ENCODE measurements at places on chromosomes 6 and 20.
A peak's percentile ranks its signal among the peaks of the same experiment; 100 is the strongest.

DNA sequence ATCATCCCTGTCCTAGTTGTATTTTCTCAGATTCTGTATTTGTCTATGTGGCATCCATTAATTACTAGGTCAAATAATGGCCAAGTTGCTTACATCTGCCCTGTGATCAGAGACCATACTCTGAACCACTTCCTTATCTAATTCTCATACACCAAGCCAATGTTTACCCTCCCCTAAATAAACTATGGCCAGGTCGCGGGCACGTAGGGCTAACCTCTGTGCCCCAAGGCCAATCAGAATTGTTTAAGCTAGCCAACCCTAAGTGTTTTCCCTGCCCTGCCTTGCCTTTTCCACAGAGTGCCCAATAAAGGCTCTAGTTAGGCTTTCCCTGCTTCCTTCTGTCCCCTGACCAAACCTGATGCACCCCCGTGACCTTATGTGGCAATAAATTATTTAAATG, 2.8 kb upstream of the CALHM4 start:
- DNase-seq: no peak

DNA sequence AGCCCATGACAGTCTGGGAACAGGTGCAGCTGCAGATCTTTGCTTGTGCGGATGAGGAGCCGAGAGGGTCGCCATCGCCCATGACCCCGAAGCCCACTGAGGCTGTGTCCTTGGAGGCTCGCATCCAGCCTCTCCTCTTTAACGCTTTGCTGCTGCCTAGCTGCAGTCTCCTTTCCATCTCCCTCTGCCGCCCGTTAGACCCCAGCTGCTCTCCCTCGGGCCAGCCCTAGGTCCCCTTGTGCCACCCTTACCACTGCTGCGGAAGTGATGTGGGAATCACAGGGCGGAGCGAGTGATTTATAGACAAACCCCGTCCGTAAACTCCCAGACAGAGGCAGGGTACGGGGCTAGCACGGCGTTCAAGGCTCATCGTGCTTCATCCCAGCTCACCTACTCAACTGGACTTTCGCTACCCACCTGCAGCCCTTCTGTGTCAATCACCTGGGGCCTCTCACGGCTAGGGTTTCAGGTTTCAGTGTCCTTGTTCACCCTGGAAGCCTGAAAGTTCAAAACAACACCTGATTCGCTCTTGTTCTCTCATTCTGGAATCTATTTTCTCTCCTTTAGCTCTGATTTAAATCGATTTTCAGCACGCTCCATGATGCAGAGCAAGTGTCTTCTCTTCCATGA, 76.1 kb downstream of the PAX1 start:
- no peak for DNase-seq

DNA sequence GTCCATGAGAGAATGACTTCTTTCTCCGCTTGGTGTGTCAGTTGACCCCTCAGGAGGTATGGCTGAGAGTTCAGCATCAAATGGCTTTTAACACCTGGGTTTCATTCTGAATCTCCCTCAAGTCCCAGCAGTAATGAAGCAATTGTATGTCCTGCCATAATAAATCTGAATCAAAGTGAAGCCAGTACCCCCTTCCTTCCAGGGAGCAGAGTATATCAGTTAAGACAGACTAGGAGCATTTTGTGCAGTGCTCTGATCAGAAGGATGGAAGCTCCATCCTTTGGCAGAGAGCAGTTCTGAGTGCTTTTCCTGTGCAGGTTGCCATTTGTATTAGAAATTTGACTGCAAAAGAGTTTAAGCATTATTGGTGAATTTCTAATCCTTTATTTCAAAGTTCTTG, 46.9 kb upstream of the SPACA1 start:
- no peak for DNase-seq

DNA sequence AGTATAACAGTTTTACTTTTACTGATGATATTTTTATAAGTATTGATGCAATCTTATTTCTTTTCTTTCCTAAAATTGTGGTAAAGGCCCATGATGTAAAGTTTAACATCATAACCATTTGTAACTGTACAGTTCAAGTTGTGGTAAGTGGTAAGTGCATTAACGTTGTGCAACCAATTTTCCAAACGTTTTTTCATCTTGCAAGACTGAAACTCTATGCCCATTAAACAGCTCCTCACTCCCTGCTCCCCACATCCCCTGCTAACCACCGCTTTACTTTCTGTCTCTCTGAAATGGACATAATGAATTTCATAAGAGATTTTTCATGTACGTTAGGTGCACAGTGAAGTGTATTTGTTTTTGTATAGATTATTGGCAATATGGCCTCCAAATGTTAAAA, 106.0 kb downstream of the PACRG start:
- no peak for DNase-seq

- DNase-seq: no peak
Measured at GRCh38 chr6:43204271-43205105, 22.5 kb downstream of the CUL9 start.

- DNase-seq: no peak
Measured at GRCh38 chr6:134005800-134006199, 46.6 kb downstream of the SLC2A12 start.

DNA sequence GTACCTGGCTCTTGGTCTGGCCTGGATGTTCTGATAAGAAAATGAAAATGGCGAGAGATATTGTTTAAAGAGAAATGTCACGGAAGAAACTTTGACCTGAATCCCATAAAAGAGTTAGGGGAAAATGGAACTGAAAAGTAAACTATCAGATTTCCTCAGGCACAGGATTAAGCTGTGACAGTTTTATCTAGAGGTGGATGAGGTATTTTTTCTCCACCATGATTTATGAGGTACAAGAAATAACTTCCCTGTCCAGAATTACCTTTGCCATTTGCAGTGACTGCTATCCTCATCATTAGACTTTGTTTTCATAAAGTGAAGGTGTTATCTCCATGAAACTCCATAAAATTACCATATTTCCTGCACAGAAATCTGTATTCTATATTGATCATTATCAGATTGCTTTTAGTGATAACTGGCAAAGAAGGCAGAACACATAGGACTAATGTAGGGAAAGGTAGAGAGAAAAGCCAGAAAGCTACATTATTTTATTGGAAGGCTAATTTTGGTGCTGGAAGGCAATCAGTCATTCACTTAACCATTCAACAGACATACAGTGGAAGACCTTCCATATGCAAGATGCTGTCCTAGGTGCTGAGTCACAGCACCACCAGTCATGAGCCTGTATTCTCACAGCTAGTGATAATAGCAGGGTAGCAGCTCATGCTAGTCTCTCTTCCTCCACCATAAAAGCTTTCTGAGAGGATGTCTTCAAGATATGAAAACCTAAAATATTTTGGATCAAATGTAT, 427.3 kb upstream of the CITED2 start:
- no peak for DNase-seq

DNA sequence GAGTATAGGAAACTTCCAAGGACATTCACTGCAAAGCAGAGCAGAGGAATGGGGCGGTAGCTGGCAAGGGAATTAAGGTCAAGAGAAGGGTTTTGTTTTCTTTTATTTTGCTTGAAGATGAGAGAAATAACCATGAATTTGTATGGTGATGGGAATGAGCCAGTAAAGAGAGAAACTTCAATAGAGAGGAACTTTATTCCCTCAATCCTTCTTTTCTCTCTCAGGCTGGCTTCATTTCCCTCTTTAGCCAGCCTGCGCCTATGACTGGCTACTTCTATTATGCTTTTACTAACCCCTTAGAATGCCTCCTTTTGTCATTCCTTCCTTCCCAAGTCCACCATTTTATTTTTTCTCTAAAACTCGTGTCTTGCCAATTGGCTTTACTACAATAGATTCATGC, 101.4 kb upstream of the CEP85L start:
- no peak for DNase-seq

- no peak for DNase-seq
Measured at GRCh38 chr20:11454966-11455799, 462.5 kb upstream of the BTBD3 start.

- no peak for DNase-seq
Measured at GRCh38 chr6:46138281-46138680, 8.5 kb downstream of the ENPP4 start.

- peak; percentile 23 for DNase-seq
Measured at GRCh38 chr6:116971959-116972358, 94.9 kb downstream of the RFX6 start.

DNA sequence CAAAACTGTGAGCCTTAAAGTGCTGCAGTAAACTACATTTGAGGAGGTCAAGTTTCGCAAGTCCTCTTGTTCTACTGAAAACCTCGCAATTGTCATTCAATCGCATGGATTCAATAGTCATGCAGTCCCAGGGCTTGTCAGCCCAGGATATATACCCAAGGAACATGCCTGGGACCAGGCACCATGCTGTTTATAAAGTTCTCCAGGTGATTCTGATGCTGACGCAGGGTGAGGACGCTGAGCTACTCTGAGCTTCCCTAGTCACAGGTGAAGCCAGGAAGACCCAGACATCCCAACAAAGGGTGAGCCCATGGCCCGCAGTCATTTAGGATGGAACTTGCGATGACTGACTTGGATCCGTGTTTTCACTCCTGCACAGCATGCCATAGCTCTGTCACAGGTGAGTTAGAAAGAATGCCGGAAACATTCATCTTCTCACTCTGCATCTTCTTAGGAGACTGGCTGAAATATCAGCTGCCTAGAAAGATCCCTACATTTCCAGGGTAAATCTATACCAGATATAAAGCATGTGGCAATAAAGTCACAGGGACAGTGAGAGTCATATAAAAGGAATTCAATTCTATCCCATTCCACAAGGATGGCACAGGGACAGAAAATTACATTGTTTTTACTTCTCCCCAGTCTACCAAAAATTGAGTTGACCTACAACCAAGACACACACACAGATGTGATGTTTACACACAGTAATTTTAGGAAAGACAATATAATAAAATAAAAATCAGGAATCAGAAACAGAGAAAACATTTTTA, 27.0 kb upstream of the SSTR4 start:
- DNase-seq: no peak

DNA sequence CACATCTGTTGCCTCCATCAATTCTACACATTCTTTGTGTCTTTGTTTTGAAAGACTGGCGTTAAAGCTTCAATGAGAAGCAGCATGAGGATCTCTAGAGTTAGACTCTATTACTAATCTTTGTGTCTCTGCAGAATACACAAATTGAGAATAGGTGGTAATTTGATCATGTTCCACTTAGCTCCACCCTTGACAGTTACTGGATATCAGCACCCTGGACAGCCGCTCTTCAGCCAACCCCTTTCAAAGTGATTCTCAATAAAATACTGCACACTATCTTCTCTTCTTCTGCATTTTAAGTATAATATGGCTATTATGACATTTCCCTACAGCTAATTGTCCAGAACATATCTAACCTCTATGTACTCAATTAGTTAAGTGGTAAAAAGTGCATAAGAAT, 54.3 kb upstream of the CNR1 start:
- DNase-seq: no peak

- DNase-seq: peak; percentile 38
Measured at GRCh38 chr20:45970646-45971424, 1.2 kb downstream of the ZNF335 start.

GRCh38 chr6:130682066-130682465, 145.1 kb upstream of the SMLR1 start:
- DNase-seq: no peak

GRCh38 chr6:88089708-88090107, 42.1 kb downstream of the SPACA1 start:
- no peak for DNase-seq

GRCh38 chr6:170087941-170088581, 202.8 kb downstream of the DLL1 start:
- DNase-seq: peak; percentile 66

DNA sequence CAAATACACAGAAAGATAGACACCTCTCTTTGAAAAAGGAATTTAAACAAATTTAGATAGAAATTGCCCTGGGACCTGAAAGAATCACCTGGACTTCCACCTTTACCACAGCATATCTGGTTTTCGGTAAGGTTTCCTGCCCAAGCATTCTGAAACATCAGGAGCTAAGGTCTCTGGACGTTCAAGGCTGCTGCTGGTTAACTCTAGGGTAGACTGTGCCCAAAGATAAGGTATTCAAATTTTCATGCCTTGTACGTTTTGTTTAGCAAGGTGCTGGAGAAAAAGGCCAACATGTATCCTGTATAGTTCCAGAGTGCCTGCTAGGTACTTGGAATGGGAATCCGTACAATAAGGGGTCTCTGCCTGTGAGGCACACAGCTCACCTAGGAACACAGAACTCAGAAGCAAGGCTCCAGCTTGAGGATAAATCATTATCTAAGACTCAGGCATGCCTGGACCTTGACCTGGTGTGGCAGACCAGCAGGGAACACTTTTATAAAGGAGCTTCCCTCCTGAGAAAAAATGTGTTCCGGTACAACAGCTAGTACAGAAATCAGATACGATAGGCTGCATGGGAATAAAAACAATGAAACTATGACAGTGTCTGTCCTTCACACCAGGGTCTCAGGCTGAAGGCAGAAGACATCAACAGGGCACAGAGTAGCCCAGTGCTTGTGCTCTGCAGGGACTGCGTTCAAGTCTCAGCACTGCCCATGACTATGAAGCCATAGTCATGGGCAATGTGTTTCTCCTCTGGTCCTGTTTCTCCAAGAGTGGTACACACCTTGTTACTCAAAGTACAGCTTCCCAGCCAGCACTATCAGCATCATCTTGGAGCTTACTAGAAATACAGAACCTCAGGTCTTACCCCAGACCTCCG, 70.4 kb downstream of the METTL24 start:
- no peak for DNase-seq

DNA sequence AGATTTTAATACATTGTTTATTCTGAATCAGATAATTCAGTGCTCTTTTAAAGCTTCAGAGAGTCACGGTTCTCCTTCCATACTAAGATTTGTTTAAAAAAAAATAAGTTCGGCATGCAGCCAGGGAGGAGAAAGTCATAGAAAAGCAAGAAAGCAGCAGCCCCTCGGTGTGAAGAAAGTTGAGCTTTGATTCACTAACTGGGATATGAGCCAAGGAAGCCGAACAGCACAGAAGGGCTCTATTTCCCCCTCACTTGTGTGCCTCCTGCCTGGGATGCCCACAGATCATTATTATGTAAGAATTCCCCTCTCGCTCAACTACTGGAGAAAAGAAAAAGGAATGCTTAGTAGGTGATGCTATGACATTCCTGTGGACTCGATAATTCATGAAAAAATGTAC, 69.3 kb upstream of the SYNJ2 start:
- no peak for DNase-seq

- no peak for DNase-seq
Measured at GRCh38 chr6:61833176-61833755, 452.8 kb downstream of the KHDRBS2 start.

DNA sequence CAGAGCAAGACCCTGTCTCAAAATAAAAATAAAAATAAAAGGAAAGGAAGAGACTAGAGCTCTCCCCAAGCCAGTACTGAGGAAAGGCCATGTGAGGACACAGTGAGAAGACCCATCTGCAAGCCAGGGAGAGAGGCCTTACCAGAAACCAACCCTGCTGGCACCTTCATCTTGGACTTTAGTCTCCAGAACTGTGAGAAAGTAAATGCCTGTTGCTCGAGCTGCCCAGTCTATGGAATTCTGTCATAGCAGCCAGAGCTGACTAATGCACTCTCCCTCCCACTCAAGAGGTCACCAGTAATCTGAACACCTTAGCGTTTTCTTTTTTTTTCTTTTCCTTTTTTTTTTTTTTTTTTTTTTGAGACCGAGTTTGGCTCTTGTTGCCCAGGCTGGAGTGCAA, 7.3 kb upstream of the PRPH2 start:
- DNase-seq: no peak

GRCh38 chr6:83868639-83869038, 9.2 kb downstream of the CYB5R4 start:
- DNase-seq: no peak

GRCh38 chr6:13431861-13432465, 55.4 kb downstream of the GFOD1 start:
- DNase-seq: peak; percentile 71

- no peak for DNase-seq
Measured at GRCh38 chr6:101722471-101722870, 329.0 kb downstream of the GRIK2 start.

GRCh38 chr6:158621694-158622544, 22.6 kb downstream of the DYNLT1 start:
- no peak for DNase-seq
